Naive B cell (primary cell): ENCODE measurements at places on chromosomes 3 and 15.

DNA sequence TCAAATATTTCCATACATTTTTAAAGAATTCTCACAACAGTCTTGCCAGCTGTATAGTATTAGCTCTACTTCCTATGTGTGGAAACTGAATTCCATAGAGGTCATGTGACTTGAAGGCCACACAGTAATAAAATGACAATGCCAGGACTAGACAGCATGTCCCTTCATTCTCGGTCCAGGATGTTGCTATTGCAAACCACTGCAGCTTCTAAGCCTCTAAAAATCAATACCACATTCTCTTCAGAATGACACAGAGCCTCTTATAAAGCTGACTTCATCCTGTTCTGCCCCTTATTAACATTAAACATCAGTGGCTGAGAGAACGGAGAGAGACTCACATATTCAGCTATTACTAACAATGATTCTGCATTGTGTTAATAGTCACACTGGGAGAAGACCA is 240.3 kb upstream of the PEX5L start:
- no peak for DNase-seq
- no peak overlapping the region for H3K27ac ChIP-seq
- peaks cover 12% of the 10 kb centered on the region for H3K4me1 ChIP-seq
- no peak overlapping the region for H3K4me3 ChIP-seq

DNA sequence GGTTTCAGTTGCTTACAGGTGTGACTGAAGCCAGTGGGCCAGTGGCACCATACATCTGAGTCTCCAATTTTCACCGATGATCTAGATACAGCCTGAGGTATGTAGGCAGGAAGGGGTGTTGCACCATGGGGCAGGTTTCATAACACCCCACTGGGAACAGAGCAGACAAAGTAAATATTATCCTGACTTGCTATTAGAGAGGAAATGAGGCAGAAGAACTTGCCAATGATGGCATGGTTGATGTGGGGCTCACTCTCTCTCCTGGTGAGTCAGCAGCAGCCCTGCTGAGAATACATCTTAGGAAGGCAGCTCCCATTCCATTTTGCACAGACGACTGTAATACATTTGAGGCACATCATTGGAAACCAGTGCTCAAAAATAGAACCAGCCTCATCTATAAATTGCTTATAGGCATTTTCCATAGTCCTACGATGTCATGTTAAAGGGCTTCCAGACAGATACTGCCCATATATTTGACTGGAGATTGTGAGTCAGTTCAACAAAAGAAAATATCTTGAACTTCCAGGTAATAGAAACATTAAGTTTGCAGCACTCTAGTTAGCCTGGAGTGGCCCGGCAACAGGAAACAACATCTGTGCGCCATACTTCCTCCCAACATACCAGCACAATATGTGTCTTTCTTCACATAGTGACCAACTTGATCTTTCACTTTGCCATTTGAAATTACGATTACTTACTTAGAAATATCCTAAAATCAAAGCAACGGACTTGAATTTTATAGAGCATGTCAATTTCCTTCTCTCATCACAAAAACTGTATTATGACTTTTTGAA is 175.5 kb downstream of the NECTIN3 start:
- DNase-seq, result no peak
- no peaks in the 10 kb centered on the region for H3K27me3 ChIP-seq
- H3K27ac ChIP-seq, result no peak overlapping the region
- no peaks in the 10 kb centered on the region for H3K4me1 ChIP-seq

GRCh38 chr15:61483599-61483998 is 254.5 kb upstream of the RORA start:
- H3K27ac ChIP-seq, result no peak overlapping the region
- no peak overlapping the region for H3K4me3 ChIP-seq
- no peaks in the 10 kb centered on the region for H3K4me1 ChIP-seq
- DNase-seq, result no peak

DNA sequence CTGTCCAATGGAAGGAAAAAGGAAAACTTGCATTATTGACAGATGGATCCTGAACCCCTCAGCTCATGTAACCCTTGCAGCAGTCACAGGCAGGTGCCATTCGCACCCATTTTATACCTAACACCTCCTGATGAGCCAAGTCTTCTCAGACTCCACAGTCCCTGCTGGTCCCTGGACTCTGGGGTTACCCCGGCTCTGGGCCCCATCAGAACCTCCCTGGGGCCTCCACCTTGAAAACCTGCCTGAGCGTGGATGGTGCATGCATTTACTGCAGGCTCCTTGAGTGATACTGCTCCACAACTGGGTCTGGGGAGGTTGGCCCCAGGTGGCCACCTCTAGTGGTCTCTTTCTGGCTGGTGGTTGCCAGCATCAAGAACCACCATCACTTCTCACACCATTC is 15.9 kb upstream of the DOCK3 start:
- no peak for DNase-seq
- no peaks in the 10 kb centered on the region for H3K36me3 ChIP-seq
- no peaks in the 10 kb centered on the region for H3K27me3 ChIP-seq
- H3K4me1 ChIP-seq, result no peaks in the 10 kb centered on the region

GRCh38 chr3:111989061-111989678 is 9.6 kb upstream of the TAGLN3 start:
- H3K36me3 ChIP-seq, result peaks cover 18% of the 10 kb centered on the region
- peaks cover 13% of the 10 kb centered on the region for H3K4me1 ChIP-seq
- DNase-seq, result peak; percentile 26
- H3K27me3 ChIP-seq, result no peaks in the 10 kb centered on the region
- H3K4me3 ChIP-seq, result no peak overlapping the region
